ENCODE measurements at places on chromosomes 2 and 18. TPM values are rescaled to one million over a fixed set of nuclear protein-coding genes. Genes with fewer than 3 reads are reported as not detected.

Gene SPRED2
- total RNA-seq: 1.6 TPM

Gene NAT8
- not detected for total RNA-seq

Gene FN1
- 0.75 TPM for total RNA-seq

Gene KLHL30
- total RNA-seq: not detected

Gene RIT2
- total RNA-seq: not detected

Gene NPPC
- not detected for total RNA-seq

Gene MPPE1
- 79.3 TPM for total RNA-seq

GRCh38 chr2:58740426-58740825 is 499.3 kb upstream of the FANCL start:
- DNase-seq: no peak

DNA sequence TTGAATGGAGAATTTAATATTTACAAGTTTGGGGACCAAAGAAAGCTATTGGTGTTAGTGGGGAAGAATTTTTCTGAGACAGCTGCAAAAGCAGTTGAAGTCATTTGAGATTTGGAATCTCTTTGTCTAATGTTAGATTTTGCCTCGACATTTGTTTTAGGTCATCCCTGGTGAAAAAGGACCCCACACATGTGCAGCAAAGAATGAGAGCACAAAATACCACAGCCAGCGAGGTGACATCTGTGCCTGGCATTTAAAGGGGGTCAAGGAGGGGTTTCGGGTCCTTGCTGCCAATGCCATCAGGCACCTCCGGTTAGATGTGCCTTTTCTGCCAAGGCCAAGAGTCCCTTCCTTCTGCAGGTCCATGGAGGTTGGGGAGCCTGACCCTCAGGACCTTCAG is 173.3 kb downstream of the TRIB2 start:
- DNase-seq: no peak

All from T-helper 17 cell (primary cell).